Urinary bladder (tissue), 4 donors: ENCODE measurements at places on chromosomes 5 and 9. TPM values are rescaled to one million over a fixed set of nuclear protein-coding genes. Genes with fewer than 3 reads are reported as not detected.

- no peak for DNase-seq
Observed at GRCh38 chr9:76962732-76963131, 56.7 kb upstream of the FOXB2 start.

DNA sequence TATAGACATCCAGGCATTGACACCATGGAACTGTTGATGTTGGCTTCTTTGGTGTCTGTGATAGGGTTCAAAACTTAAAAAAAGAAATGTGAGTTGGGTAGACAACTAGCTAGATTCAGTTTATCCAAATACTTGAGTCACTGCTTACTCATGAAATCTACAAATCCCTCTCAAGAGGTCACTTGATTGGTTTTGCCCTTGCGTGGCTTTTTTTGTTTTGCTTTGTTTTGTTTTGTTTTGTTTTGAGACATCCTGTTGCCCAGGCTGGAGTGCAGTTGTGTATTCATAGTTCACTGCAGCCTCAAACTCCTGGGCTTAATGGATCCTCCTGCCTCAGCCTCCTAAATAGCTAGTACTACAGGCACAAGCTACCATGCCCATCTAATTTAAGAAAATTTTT, 10.5 kb upstream of the ENTREP1 start:
- no peak for DNase-seq

DNA sequence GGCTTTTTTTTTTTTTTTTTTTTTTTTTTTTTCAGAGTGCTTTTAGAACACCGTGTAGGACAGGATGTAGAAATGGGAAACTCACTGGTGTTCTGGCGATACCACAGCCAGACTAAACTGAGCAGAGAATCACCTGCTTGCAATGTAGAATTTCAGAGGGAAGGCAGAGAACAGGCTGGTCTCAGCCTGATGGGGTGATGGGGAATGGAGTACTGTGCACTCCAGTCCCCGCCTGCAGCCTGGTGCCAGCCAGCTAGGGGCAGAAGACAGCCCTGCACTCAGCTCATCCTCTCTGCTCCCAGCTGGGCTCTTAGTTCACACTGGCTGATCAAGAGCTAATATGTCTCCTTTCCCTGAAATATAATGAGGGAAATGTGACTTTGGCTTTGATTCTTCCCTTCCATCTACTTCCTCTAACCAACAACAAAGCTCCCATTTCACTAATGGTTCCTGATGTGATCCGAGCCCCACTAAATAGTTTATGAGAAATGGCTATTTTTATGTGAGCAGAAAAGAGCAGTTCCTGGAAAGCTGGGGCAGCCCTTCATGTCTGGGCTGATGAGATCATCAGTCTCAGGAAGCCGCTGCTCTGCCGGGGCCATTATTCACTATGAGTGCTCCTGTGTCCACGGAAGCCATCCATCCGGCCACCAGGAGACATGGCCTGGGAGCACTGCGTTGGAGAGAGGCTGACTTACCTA, 209.7 kb downstream of the GADD45G start:
- DNase-seq, result no peak

DNA sequence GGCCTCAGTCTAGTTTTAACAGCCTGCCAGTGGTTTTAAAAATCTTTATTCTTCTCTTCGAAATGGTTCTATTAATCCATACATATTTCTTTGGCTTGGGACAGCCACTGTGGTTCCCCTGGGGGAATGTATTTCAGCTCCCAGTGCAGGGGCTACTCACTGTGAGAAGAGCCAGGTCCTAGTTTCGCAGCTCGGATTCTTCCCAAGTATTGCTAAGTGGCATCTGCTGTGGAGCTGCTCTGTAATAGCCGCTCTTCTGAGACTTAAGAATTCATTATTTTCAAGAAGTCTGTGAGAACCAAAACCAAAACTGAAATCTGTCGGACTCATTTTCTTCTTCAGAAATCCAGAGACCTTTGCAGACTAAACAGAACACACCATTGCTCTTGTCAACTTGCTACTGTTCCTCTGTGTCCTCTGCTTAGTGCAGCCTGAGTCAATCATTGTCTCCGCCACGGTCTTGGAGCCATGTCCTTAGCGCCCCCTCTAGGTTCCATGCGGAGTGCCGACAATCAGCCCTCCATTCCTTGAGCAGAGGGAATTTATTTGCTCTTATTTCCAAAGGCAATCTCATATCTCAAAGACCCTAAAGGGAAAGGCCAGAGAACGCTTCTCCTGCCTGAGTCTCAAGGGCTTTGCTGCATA, 478.2 kb downstream of the SPATA31D1 start:
- DNase-seq, result no peak

DNA sequence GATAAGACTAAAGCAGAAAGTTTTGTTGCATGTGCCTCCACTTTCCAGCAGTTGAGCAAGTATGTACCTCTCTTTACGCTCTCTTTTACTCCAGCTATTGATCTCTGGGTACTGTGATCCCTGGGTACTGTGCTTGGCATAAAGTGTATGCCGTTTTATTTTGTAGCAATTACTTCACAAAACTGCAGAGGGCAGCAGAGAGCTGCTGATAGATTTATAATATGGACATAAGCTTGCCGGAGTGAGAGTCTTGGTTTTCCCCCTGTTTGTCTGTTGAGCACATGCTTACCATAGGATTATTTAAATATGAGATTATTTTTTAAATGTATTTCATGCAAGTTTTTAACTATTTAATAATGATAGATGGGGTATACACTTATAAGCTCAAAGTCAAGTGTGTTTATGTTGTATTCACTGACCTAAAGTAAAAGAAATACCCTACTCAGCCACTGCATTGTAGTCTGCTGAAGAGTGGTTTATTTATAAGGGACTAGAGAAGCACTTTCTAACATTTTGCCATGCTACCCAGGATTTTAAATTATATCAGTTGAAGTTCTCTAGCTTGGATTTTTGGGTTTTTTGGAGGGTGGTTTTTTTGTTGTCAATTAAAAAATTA, 13.0 kb downstream of the TTC1 start:
- peak; percentile 52 for DNase-seq

DNA sequence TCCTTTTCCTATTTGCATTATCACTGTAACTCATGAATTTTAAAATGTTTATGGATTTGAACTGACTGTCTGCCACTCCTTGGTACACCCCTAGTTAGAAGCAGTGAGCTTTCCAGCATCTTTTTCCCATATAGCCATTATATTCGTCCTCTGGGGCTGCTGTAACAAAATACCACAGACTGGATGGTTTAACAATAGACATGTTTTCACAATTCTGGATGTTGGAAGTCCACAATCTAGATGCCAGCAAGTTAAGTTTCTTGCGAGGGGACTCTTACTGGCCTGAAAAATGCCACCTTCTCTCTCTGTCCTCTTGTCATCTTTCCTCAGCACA, 530.0 kb downstream of the SEMA5A start:
- DNase-seq, result no peak

- no peak for DNase-seq
Observed at GRCh38 chr9:8168916-8169438, 369.4 kb upstream of the DMAC1 start.

The PCDHAC1 gene
- total RNA-seq, result 1.5 TPM

The MEIKIN gene
- total RNA-seq, result not detected

DNA sequence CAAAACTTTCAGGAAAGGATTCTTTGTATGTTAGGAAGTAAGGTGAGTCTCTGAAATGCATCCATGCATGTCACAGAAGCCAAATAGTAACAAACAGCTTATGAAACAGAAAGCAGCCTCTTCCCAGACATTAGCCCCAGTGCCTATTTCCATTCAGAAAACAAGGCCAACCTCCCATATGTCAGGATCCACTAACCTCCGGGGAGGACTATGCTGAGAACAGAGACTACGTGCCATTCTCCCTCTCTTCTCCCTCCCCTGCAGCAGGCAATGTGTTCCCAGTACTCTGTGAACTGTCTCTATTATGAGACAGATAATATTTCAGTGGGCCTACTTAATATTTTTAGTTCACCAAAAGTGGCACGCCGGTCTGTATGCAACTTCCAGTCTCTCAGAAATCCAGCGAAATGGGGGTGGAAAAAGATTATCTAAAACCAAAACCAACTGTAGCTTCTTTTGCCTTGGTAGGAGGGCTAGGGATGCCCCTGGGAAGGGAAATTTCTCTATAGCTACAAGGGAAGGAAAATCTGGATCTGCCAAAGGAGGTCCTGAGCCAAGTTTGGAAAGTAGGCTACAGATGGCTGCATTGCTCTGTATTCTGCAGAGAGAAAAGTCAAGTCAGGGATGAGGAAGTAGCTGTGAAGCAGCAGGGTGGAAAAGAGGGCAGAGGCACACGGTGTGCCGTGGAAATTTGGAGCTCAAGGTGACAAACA, 42.0 kb downstream of the VLDLR start:
- DNase-seq, result no peak

- no peak for DNase-seq
Observed at GRCh38 chr5:123651234-123651633, 139.3 kb downstream of the CSNK1G3 start.

GRCh38 chr9:4922101-4922500, 63.0 kb upstream of the JAK2 start:
- DNase-seq, result no peak

- DNase-seq, result no peak
Observed at GRCh38 chr5:133108481-133108921, 56.7 kb downstream of the HSPA4 start.

The APBA1 gene
- total RNA-seq, result 12.4 TPM

The LHX3 gene
- not detected for total RNA-seq

The KIF24 gene
- total RNA-seq, result 5.8 TPM
